WTC11 (cell line): ENCODE measurements at places on chromosomes 16 and 17.

DNA sequence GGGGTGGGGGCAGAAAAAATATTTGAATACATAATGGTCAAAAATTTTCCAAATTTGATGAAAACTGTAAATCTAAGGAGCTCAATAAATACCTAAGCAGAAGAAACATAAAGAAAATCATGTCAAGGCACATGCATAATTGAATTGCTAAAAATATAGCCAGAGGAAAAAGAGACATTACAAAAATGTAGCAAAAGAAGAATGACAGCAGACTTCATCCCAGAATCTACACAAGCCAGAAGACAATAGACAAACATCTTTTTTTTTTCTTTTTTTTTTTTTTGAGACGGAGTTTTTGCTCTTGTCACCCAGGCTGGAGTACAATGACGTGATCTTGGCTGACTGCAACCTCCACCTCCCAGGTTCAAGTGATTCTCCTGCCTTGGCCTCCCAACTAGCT is 62.0 kb upstream of the ATP2A3 start:
- DNase-seq, result no peak

DNA sequence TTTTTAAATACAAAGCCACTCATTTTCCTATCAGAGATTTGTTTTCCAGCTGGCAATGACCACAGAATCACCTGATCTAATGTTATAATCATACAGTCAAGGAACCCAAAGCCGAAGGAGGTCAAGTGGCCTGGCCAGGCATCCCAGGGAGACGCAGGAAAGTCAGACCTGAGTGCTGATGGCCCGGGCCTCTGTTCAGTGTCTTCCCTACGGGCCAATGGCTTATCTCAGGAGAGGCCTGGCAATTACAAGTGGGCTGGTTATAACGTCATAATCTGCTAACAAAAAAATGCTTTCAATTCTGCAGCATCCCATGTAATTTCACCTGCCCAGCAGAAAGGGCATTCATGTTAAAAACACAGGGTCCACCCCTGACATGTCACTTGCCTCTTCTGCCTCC is 43.5 kb downstream of the ARHGAP17 start:
- no peak for DNase-seq

- no peak for DNase-seq
Observed at GRCh38 chr17:75181608-75182318, 996 bp downstream of the SUMO2 start.

DNA sequence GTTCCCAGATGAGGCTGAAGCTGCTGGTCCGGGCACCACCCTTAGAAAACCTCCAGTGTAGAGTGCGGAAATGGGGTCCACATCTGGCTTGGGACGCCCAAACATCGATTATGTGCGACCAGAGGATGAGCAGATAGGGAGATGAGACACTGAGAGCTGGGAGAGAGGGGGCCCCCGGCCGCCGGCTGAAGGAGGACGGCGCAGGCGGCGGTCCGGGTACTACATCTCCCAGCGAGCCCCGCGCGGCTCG is 182 bp upstream of the SPECC1 start:
- no peak for DNase-seq

- peak; percentile 69 for DNase-seq
Observed at GRCh38 chr17:45430738-45431530, 1.7 kb downstream of the ARHGAP27 start.

- no peak for DNase-seq
Observed at GRCh38 chr17:17728550-17729251, 47.4 kb downstream of the RAI1 start.

DNA sequence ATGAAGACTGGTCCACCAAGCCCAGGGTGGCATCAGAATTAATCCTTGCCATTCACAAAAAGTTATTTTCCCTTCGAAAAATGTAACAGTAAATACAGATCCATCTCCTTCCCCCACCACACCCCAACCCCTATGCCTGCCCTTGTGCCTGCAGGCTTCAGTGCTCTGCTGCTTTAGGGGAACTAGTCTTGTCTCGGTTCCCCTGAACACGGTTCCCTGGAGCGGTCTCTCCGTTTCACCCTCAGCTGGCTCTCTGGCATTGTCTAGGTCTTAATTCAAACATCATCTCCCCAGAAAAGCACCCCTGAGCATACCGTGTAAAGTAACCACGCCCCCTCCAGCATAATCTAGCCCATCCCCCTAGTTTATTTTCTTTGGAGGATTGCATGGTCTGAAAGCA is 25.8 kb downstream of the EMP2 start:
- no peak for DNase-seq

DNA sequence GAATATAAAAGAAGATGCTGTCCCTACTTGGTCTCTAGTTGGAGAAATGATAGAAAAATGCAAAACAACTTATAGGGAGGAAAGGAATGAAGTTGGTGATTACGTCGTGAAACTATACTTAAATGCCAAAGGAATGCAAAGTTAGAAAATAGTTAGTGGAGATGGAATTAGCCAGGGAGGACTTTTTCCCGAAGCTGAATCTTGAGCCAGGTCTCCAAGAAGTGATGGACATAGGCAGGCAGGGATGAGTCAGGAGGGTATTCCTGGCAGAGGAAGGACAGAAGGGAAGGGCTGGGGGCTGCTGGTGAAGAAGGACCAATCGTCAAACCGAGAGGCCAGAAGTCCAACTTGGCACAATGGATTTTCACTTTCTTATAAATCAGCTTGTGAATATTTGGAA is 1.8 kb downstream of the SNTB2 start:
- DNase-seq, result no peak

GRCh38 chr17:63295839-63296590 is 150.1 kb downstream of the CYB561 start:
- DNase-seq, result no peak
